ENCODE measurements at places on chromosomes 6 and 20.

- DNase-seq = no peak
These were observed 27.9 kb downstream of the ADTRP start for GRCh38 chr6:11750682-11751081.

DNA sequence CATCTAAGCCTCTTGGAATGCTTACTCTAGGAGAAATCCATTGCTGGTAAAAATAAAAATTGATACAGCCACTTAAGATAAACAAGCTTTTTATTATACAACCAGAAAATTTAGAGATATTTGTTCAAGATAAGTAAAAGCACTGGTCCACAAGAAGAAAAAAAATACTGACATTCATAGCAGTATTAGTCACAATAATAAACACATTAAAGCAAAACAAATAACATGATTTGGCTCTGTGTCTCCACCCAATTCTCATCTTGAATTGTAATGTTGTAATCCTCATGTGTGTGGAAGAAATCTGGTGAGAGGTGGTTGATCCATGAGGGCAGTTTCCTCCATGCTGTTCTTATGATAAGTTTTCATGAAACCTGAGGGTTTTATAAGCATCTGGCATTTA, 1093.5 kb upstream of the ADGRB3 start:
- no peak for DNase-seq

GRCh38 chr6:151239603-151240035, at the start of gene AKAP12:
TSS of gene AKAP12 (plus strand) at chr6:151239967. CDS start at chr6:151240563, 596 bp downstream.
- DNase-seq = peak; percentile 61

GRCh38 chr6:30900863-30901417, 7.1 kb upstream of the GTF2H4 start:
- no peak for DNase-seq

GRCh38 chr6:82954937-82955577, 110.6 kb downstream of the UBE3D start:
- DNase-seq = no peak

GRCh38 chr6:133953634-133954415, 801 bp downstream of the TBPL1 start:
- DNase-seq = no peak

DNA sequence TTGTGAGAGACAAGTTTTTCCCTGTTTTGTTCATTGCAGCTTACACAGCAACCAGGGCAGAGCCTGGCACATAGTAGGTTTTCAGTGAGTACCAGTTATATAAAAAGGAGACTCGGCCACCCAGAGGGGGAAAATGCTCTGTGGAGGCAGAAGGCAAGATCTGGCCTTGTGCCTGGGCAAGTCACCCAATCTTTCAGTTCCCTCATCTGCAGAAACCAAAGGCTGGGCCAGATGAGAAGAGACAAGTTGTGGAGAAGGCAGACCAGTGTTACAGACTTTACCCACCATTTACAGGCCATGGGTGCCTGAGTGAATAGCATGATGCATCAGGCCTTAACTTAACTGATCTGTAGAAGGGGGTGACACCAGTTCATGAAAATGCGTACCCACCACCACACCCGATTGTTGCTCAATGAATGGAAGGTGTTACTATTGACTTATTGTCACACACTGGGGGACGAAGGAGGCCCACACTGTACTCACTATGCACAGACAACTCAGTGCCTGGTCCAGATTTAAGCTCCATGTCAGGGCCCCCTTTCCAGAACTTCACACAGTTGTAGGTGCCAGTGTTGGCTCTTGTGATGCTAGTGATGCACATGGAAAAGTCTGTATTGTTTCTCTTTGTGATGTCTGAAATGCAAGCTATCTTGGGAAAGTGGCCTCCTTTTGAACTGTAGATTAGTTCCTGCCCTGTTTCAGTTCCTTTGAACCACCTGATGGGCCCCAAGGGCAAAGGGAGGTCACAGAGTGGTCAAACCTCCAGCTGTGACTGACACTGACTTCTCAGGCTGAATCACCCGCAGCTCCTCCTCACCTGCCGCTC, 64.3 kb upstream of the SIRPG start:
- no peak for DNase-seq

GRCh38 chr6:154476494-154476893, 34.0 kb downstream of the CNKSR3 start:
- no peak for DNase-seq

GRCh38 chr6:132929141-132929540, 114.8 kb downstream of the RPS12 start:
- DNase-seq = no peak

DNA sequence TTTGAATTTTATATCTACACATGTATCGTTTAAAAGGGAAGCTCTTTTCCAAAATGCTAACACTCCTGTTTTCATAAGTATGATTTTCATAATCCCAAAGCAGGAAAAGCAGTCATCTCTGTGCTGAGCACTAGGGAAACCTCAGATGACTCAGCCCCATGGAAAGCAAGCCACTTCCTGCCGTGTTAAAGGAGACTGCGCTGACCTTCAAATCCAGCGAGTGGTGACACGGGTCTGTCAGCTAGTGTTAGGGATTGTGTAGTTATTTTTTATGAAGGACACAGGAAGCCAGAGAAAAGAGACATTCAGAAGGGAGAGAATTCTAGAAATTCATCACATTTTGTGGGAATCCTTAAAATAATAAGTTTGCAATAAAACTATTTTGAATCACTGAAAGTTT, 57.0 kb upstream of the CD93 start:
- no peak for DNase-seq

DNA sequence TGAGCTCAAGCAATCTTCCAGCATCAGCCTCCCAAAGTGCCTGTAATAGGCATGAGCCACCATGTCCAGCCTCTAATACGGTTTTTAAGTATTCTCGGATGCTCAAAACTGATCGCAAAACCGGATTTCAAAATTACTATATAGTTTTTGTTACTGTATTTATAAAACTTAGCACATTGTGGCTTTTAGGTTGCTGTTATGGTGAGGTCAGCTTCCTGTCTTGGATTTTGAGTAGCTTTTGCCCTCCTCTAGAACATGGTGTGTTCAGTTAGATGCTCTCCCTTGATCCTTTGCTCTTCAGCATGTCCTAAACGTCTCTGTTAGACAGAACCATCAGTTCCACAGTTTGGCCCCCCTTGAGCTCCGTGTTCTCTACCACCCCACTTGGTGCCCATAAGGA, 96.2 kb downstream of the RPP40 start:
- DNase-seq = no peak

GRCh38 chr20:5155404-5155803, 28.6 kb downstream of the CDS2 start:
- no peak for DNase-seq

- no peak for DNase-seq
These were observed 19.3 kb downstream of the PLCB1 start for GRCh38 chr20:8151372-8151771.

DNA sequence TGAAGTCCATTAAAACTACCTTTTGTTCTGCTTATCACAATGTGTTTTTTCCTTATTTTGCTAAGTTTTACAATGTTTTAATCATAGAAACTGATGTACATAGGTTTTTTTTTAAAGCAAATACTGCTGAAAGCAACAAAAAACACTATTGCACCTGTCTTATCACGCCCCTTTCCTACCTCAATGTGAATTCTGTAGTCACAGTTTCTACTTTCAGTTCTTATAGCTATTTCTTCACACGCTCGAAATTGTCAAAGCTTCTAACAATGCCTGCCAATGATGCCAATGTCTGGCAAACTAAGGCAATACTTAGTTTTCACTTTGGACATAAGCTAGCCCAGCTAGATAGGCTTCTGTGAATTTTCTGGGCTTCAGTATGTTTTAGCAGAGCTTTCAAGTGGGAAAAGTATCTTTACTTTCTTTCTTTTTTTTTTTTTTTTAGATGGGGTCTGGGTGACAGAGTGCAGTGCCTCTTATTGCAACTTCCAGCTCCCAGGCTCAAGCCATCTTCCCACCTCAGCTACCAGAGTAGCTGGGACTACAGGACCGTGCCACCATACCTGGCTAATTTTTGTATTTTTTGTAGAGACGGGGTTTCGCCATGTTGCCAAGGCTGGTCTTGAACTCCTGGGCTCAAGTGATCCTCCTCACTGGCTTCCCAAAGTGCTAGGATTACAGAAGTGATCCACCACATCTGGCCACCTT, 85.5 kb upstream of the HTR1B start:
- DNase-seq = no peak

GRCh38 chr6:69926745-69927144, 60.4 kb downstream of the COL19A1 start:
- DNase-seq = no peak

DNA sequence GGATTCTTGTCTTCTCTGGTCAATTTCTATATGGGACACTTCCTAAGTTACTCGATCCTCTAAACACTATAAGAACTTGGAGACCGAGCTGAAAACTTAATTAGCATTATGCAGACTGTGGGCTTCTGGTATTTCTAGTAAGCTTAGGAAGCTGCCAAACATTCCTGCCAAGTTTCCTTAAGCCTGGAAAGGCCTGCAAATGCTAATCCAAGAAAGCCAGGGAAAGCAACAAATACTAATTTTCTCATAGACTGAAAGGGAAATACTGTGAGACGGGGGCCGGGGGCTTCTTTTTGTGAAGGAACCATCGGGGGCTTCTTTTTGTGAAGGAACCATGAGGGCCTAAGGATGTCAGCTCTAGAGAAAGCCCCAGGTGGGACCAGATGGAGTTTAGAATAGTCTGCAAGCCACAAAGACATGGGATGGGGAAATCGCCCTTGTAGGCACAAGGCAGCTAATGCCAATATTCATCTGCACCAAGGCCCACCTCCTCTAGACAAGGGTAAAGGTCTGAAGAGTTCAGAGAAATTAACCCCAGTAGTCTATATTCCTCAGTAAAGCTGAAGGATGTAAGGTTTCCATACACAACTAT, 332.4 kb upstream of the PRDM1 start:
- DNase-seq = no peak

GRCh38 chr6:53347921-53348370, 804 bp downstream of the ELOVL5 start:
- DNase-seq = peak; percentile 78

DNA sequence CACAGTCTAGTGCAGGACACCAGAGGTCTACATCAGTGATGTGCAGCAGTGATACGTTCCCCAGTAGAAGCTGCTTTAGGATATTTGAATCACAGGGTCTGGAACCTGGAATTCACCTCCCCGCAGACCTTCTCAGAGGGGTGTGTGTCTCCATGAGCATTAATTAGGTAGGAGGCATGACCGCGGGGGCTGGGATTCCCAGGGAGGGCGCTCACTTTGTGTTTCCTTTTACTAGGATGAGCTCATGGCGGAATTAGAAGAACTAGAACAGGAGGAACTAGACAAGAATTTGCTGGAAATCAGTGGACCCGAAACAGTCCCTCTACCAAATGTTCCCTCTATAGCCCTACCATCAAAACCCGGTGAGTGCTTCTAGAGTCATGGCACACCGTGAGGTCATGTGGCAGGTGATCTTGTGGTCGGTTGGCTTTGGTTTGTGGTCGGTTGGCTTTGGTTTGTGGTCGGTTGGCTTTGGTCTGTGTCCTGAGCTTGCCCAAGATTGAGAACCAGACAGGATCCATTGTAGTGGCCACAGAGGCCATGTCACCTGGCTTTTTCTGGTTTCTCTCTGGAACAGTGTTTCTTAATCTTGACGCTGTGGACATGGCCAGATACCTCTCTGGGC, 40.8 kb downstream of the CHMP4B start:
- DNase-seq = no peak

GRCh38 chr6:6729971-6730370, 141.5 kb downstream of the LY86 start:
- no peak for DNase-seq

DNA sequence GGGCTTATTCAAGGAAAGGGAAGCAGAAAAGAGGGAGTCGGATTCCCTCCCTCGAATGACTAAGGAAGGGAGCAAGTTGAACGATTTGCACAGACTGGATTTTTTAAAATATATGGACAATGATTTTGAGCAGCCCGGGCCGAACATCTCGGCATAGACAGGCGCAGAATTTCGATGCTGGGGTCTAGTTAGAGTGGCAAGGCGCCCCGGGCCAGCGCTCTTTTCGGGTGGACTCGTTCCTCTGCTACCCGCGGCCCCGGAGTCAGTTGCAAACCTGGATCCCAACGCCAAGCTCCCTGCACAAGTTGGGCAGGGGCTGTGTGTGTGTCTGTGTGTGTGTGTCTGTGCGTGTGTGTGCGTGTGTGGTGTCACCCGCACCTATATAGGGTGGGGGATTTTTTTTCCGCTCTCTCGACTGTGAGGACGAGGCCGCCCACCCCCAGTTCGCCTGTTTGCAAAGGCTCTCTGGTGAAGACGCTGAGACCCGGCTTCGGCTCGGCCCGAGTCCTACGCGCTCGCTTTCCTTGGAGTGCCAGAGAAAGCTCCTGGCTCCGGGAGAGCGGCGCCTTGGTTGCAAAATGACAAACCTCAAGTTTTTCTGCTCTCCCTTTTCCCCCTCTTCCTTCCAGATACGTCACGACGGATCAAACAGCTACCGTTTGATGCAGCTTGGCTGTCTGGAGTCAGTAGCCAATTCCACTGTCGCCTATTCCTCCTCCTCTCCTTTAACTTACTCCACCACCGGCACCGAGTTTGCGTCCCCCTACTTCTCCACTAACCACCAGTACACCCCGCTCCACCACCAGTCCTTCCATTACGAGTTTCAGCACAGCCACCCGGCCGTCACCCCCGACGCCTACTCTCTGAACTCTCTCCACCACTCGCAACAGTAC, 1.4 kb downstream of the TFAP2D start:
- DNase-seq = no peak

DNA sequence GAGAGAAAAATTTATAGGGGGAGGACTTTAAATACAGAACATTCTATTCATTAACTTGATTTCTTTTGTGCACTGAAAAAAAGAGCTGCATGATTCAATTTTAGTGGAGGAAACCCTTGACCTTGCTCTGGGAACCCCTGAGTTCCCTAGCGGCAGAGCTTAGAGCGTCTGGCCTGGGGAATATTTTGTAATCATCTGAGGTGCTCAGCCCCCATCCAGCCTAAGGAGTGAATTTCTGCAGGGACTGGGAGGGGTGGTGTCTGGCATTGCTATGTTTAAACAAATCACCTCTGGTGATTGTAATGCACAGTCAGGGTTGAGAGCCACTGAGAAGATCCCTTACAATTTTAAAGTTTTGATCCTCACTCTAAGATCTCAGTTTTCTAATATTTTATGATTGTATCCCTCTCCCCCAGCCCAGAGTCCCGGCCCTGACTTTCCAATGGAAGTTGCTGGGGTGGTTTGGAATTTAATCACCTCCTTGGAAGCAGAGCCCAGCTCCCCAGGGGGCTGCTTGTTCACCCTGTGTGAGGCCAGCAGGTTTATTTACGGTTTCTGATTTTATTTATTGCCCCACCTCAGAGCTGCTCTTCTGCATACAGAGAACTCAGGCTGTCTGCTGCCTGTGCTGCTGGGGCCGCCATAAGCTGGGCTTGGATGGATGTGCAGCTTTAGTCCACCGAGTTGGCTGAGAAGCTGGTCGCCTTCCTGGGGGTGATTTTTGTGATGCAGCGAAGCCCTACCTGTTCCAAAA, 263.1 kb downstream of the LRFN2 start:
- no peak for DNase-seq

Data from head of caudate nucleus (tissue), 42 donors.